HCT116 (cell line): ENCODE measurements at places on chromosomes 6 and 20. TPM values are rescaled to one million over a fixed set of nuclear protein-coding genes. Genes with fewer than 3 reads are reported as not detected.

- DNase-seq: no peak
- H3K27ac ChIP-seq: no peak overlapping the region
- H3K4me1 ChIP-seq: no peaks in the 10 kb centered on the region
- no peaks in the 10 kb centered on the region for H3K27me3 ChIP-seq
- H3K4me3 ChIP-seq: no peak overlapping the region
These were observed 96.6 kb downstream of the ARID1B start for GRCh38 chr6:156873654-156874380.

GRCh38 chr6:1679688-1680068 lies 70.0 kb downstream of the FOXC1 start:
- H3K27me3 ChIP-seq: no peaks in the 10 kb centered on the region
- no peak for DNase-seq
- peaks cover 3% of the 10 kb centered on the region; the same call in 1 of the 2 replicates for H3K4me1 ChIP-seq
- H3K36me3 ChIP-seq: no peaks in the 10 kb centered on the region

Gene DEF6
- 40.4 TPM for total RNA-seq

Gene HCRTR2
- total RNA-seq: not detected

Gene SLCO4A1
- 107 TPM for total RNA-seq
